T-helper 1 cell (primary cell): ENCODE measurements at places on chromosomes 12 and 14.

DNA sequence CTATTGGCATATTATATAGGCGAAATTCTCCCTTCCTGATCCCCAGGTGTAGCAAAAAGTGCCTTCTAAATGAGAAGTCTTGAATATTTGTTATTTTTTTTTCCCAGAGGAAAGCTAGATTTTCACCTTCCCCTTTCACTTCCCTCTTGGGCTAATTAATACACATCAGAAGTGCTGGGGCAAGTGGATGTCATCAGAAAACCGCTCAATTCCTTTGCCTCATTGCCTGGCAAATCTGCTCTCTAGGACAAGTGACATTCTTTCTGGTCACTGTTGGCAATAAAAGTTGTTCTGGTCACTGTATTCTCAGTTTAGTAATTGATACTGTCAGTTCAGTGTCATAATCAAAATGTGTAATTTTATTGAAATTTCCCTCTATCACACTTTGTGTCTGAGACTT is 174.5 kb downstream of the ETNK1 start:
- no peak for DNase-seq

GRCh38 chr12:31298515-31298910 is 27.4 kb downstream of the SINHCAF start:
- no peak for DNase-seq

DNA sequence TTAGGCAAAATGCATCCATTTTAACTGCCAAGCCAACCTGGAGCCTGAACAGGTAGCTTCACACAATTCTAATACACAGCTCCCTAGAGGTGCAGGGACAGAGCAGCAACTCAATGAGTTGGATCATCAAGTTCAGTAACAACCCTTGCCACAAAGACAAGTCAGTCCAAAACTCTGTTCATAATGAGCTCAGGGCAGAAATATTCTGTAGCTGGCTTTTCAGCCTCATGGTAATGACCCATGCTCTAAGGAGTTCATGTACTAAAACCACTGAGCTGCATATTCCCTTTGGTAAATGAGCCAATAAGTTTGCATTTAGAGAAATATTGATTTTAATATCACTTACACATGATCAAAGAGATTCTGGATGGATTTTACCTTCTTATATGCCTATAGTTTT is 316.1 kb downstream of the SEC23A start:
- no peak for DNase-seq

DNA sequence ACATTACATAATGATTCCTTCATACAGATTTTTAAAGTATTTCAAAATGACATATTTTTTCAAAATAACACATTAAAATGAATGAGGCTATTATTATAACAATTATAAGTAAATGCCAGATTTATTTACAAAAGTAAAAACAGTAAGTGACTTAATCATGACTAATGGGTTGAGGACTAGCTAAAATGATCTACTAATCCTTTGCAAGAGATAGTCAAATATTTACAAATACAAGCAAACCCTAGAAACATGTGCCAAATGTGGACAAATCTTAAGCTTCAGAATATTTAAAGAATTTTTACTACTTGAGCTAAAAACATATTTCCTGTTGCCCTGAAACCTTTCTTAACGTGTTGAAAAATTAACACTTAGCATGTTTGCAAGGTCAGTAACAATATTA is 74.8 kb downstream of the KIF21A start:
- DNase-seq: no peak

- DNase-seq: no peak
These were observed 2.0 kb downstream of the AMHR2 start for GRCh38 chr12:53425515-53426150.

DNA sequence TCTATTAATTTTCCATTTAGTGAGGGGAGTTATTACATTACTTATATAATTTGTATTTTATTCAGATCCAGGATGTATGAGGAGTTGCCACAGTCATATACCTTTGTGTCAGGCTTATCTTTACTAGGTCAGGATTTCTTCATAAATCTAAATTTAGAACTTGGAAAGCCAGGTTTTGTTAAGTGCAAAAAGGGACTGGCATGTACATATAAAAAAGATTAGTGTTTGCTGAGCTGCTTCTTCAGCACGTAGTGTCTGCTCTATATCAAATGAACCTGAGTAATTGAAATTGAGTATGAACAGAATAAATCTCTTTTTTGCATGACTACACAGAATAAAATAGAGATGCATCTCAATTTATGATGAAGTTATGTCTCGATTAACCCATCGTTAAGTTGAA is 157.4 kb downstream of the NUBPL start:
- DNase-seq: no peak

GRCh38 chr14:23047034-23047634 is 5.1 kb downstream of the PSMB11 start:
- DNase-seq: no peak

DNA sequence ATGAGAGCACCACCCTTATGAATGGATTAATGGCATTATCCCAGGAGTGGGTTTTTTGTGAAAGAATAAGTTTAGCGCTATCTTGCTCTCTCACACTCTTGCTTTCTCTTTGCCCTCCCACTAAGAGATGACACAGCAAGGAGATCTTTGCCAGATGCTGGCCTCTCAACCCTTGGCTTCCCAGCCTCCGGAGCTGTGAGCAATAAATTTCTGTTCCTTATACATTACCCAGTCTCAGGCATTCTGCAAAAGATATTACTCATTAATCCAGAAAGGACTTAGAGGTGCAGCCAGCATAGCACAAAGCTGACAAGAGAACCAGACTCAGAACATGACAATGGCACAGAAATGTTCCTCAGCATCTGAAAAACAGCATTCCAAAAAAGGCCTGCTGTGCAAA is 190.6 kb downstream of the ITPR2 start:
- DNase-seq: no peak

- no peak for DNase-seq
These were observed 388.2 kb downstream of the FUT8 start for GRCh38 chr14:65800694-65801093.

- DNase-seq: no peak
These were observed 285.9 kb downstream of the FOXN3 start for GRCh38 chr14:89131004-89131750.

DNA sequence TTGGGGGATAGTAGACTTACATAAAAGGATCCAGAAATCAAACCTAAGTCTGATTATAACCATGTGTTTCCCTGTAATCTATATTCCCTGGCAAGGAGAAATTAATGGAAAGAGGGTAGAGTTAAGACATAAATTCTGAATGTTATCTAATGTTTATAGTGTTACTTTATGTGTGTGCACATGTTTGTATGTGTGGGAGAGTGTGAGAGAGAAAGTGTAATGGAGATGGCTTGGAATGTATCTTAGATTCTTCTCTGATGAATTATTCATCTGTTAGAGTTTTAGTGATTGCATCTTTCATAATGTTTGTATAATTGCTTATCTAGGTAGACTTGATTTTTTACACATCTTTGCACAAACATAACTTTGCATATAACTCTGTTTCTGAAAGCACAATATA is 490.9 kb downstream of the FLRT2 start:
- no peak for DNase-seq

- DNase-seq: no peak
These were observed 275.4 kb downstream of the TRHDE start for GRCh38 chr12:72547573-72547972.
